Progenitor cell of endocrine pancreas (in vitro differentiated cells): ENCODE measurements at places on chromosomes 16 and 17. TPM values are rescaled to one million over a fixed set of nuclear protein-coding genes. Genes with fewer than 3 reads are reported as not detected.

Gene CNTNAP4
- total RNA-seq, result 0.33 and 0.74 TPM in 2 replicates

DNA sequence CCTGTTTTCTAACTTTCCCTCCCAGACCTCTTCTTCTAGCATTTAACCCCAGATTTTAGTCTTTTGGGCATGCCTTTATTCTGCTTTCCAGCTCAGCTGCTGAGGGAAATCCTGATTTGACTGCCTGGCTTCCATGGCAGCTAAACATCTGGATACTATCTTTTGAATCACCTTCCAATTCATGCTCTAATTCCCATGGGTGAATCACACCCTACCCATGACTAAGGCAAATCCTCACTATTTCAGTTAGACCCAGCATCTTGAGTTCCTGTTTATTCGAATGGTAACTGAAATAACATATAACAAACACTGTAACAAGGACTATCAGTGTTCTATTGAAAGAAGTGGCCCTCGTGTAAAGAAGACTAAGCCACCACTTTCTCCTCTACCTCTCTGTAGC lies 29.8 kb downstream of the CA10 start:
- no peak for DNase-seq

Gene CYBC1
- 109 and 117 TPM in 2 replicates for total RNA-seq

GRCh38 chr17:65268832-65269231 lies 131.7 kb downstream of the RGS9 start:
- DNase-seq, result no peak

DNA sequence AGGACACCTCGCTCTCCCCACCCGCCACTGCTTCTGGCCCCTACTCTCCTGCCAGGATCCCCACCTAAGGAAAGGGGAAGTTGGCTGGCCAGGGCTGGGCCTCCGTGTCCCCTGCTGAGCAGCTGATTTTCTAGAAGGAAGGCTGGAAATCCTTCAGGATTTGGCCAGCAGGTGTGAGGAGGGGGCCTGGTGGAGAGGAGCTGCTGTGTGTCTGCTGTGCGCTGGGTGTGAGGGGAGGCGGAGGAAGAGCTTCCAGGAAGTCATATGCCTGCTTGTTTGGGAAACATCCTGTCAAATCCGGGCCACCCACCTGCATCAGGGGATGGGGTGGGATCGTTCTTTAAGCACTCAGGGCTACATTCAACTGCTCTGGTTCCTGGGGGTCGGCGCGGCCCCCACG lies 28.6 kb downstream of the TPSG1 start:
- DNase-seq, result no peak

GRCh38 chr17:28469376-28469775 lies 4.1 kb upstream of the SLC13A2 start:
- no peak for DNase-seq

- DNase-seq, result no peak
Observed at GRCh38 chr17:81000631-81001357, 9.2 kb downstream of the CHMP6 start.

Gene TMED6
- 2.6 and 3.6 TPM in 2 replicates for total RNA-seq

Gene CCL7
- not detected in 2 replicates for total RNA-seq

- no peak for DNase-seq
Observed at GRCh38 chr16:57279780-57280638, 4.5 kb downstream of the PLLP start.

DNA sequence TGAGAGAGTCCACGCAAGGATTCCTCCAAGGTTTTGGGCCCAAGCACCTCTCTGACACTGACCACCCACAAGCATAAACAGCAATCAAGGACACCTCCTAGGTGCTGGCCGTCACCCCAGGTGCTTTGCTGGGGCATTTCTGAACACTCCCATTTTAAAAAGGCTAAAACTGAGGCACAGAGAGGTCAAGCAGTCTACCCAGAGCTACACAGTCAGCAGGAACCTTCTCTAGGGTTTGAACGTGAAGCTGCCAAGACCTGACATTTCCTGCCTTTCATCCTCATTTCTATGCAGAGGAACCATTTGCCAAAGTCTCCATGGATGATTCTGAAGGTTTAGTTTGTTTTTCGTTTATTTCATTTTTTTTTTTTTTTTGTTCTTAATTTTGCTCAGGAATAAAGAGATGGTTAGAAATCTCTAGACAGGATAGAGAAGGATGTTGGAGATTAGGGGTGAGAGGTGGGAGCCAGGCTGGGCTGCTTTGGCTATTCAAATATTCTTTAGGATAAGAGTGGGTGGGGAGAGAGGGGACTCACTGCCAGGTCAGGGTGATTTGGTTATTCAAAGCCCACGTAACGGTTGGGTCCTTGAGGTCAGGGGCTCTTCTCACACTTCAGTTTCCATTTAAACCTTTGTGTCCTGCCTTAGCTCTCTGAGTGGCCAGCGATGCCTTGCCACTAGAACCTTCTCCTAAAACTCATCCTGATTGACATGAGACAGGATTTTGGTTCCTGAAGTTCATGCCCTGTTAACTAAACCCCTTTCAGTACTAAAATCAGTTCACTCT lies 6.2 kb downstream of the PLCG2 start:
- no peak for DNase-seq

DNA sequence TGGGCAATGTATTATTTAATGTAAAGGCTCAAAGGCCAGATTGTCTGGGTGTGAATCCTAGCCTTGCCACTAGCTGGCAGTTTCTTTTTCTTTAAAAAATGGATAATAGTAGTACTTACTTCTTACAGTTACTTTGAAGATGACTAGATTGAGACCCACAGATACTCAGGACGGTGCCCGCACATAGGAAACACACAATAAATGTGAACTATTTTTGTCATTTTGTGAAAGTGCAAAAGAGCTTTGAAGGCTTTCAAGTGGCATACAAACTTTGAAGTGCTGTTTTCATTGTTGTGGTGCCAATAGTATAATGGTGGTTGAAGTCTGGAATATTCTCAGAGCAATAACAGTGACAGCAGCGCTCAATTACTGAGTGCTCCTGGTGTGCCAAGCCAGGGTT lies 63.6 kb downstream of the OTOA start:
- no peak for DNase-seq

DNA sequence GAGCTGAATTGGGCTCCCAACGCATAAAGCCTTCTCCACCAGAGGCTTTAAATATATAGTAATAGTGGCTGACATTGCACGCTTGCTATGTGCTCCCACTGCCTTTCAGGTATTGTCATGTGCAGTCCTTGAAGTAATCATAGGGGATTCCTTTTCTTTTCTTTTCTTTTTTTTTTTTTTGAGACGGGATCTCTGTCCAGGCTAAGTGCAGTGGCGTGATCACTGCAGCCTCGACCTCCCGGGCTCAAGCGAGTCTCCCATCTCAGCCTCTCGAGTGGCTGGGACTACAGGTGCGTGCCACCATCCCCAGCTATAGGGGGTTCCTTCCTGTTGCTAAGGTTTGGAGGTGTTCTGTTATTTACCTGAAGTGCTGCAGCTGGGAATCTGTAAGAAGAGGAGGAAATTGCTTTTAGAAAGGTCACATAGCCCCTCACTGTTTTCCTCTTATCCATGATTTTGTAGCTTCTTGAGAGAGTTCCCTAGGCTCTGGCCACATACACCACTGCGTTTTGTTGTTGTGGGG lies 845 bp downstream of the RPL27 start:
- no peak for DNase-seq

DNA sequence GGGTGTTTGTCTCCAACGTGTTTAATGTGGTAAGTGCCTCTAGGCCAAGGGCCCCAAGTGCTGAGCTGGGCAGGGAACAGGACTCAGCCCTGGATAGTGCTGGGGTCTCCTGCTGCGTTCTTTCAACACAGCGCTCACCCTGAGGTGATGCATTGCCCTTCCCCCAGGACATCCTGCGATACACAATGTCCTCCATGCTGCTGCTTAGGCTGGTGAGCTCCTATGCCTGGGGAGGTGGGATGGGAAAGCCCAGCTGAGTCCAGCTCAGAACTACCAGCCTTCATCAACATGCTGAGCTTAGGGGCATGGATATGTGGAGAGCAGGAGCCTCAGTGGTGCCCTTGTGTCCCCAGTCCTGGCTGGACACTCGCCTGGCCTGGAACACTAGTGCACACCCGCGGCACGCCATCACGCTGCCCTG lies 563 bp downstream of the ZACN start:
- DNase-seq, result no peak

DNA sequence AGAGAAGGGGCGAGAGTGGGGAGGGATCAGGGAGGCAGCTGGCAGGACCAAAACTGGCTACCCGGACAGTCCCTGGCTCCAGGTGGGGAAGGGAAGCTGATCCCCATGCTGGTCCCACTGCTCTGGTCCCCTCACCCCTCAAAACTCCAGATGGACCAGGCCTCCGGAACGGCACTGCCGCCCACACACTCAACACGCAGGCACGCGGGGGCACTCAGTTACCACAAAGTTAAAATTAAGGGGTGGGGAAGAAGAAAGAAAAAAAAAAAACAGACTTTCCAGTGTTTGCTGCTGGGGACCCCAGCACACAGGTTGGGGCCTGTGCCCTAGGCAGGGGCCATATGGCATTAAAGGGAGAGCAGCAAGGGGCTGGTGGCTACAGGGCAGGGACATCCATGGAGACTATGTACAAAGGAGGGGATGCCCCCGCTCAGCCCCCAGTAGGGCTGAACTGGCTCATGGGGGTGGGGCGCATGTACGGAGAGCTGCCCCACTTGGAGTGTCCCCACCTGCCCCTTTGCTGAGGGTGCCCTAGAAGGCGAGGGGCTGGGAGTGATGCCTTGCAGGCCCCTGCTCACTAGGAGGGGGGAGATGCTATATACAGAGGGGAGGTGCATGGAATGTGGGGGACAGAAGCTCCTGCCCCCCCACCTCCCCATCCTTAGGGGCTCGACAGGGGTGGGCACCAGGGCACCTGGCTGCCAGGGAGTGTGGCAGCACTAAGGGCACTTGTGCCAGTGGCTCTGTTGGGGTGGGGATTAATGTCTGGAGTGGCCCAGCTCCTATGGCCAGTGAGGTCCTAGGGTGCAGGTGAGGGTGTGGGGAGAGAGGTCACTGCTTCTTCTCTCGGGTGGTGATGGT lies 5.6 kb downstream of the TP53I13 start:
- no peak for DNase-seq

Gene KRTAP1-1
- not detected in 2 replicates for total RNA-seq

DNA sequence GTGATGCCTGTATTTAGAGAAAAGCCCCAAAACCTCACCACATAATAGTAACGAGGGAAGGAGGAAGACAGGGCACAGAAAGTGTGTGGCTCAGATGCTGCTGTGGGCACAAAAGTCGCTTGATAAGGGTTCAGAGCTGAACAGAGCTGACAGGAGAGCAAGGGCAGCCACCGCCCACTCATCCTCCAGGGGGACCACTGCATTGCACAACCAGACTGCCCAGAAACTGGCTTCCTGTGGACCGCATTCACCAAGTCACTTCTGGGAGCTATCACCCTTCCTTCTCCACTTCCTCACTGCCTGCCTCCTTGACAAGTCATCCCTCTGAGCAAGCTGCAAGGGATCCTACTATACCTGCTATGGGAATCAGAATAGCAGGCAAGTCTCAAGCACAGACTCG lies 512.4 kb upstream of the CDH11 start:
- DNase-seq, result no peak

Gene PLEKHG4
- total RNA-seq, result 3.3 and 3.8 TPM in 2 replicates

Gene AOC2
- 4.1 and 4.3 TPM in 2 replicates for total RNA-seq

Gene ARL2BP
- total RNA-seq, result 40.7 and 43.0 TPM in 2 replicates

Gene PYY
- total RNA-seq, result 0.84 and 1.1 TPM in 2 replicates

DNA sequence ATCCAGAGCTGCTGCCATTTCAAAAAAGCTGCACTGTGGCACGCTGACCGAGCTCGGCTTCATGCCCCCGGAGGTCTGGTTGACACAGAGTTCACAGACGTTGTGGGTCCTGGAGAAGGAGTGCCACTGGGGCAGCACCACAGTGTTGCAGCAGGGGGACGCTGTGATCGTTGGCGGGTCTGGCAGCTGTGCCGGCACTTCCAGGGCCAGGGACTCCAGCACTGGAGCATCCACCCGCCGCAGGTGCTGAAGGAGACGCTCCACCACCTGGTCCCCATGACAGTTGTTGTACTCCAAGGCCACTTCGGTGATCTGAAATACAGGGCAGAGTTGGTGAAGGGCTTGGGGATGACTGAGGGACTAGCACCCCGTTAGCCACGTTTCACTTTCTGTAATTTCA lies 23.5 kb downstream of the SNN start:
- no peak for DNase-seq
